Hippocampal formation (tissue), 2 donors: ENCODE measurements at places on chromosomes 3 and 15.

DNA sequence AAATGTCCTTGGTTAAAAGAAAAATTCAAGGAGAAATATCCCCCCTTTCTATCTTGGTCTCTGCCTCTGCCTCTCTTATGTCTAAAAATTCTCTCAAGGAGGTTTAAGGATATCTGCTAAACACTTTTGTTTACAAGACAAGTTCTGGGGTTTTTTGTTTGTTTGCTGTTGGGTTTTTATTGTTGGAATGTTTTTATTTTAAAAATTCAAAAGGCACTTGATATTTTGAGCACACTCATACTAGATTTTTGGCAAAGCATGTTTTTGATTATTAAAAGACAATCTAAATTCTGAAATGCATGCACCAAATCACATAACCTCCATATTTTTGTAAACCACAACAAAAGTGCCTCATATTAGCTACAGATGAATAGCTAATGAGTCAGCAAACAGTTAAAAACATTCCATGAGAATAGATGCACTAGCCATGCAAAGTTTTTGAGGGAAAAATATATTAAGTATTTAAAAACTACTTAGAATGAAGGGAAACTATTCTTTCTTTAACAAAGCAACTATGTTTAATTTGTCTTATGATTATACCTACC is 84.6 kb downstream of the ZBTB20 start:
- DNase-seq: no peak

DNA sequence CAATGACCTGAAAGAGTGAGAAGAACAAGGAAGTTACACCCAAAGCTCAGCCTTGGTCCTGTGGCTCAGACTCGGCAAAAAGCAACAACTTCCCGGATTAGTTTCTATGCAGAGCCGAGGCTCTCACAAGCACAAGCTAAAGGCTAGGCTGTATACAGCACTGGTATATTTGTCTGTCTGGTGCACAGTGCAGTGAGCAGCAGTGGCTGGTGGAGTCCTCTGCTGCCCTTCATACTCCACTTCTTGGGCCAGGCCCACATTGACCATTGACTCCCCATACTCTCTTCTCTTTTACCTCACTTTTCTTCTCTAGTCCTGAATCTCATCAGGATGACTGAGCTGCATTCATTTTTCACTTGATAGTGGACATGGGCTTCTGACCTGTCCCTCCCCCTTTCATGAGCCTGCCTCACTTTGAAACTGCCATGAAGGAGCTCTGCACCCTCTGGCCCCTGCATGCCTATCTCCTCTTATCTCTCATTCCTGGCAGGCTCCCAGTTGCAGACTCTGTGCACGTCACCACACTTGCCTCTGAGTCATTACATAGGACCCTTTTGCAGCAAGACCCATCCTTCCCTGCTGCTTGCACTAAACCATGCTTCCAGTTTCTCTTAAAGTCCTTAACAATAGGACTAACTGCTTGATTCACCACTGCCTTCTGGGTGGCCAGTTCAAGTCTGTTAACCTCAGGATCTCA is 379.3 kb downstream of the NTRK3 start:
- DNase-seq: no peak

- no peak for DNase-seq
Observed at GRCh38 chr15:38975282-38975990, 410.8 kb upstream of the RASGRP1 start.

GRCh38 chr3:11600501-11601282 is 43.0 kb downstream of the VGLL4 start:
- no peak for DNase-seq

DNA sequence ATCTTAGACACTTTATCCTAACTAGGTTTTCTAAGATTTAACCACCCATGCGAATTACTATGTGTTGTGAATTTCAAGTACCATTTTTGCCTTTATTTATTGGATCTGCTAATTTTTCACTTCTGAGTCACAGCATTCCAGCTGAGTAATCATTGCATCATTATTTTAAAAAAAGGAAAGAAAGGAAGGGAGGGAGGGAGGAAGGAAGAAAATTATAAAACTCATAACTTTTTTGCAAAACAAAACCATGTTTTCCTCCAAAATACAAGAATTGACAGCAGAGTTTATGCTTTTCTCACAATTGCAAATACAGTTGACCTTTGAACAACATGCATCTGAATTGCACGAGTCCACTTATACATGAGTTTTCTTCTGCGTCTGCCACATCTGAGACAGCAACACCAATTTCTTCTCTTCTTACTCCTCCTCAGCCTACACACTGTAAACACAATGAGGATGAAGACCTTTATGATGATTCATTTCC is 651.4 kb upstream of the NECTIN3 start:
- no peak for DNase-seq

DNA sequence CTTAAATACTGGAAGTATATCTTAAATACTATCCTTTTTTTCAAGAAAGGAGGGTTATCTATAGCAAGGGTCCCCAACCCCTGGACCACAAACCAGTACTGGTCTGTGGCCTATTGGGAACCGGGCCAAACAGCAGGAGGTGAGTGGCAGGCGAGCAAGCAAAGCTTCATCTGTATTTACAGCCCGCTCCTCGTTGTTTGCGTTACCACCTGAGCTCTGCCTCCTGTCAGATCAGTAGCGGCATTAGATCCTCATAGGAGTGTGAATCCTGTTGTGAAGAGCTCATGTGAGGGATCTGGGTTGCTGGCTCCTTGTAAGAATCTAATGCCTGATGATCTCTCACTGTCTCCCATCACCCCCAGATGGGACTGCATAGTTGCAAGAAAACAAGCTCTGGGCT is 26.1 kb downstream of the SUMF1 start:
- no peak for DNase-seq

DNA sequence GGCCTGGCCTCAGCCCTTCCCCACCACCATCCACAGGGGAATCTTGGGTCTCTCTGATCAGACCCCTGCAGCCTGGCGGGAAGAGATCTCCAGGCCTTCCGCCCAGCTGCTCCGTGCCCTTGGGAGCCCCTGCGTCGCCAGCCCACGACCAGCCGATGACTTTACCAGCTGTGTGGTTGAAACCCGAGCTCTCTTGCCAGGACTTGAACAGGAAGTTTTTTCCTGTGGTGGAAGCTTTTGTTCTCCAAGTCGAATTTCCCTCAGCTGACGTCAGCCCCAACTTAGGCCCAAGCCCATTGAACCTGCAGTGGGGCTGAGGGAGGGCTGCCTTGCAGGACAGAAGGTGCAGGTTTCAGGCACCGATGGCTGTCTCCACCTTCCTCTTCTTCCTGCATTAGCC is 51.7 kb upstream of the SMAD3 start:
- no peak for DNase-seq

GRCh38 chr15:29672923-29673809 is 149.1 kb downstream of the TJP1 start:
- no peak for DNase-seq

DNA sequence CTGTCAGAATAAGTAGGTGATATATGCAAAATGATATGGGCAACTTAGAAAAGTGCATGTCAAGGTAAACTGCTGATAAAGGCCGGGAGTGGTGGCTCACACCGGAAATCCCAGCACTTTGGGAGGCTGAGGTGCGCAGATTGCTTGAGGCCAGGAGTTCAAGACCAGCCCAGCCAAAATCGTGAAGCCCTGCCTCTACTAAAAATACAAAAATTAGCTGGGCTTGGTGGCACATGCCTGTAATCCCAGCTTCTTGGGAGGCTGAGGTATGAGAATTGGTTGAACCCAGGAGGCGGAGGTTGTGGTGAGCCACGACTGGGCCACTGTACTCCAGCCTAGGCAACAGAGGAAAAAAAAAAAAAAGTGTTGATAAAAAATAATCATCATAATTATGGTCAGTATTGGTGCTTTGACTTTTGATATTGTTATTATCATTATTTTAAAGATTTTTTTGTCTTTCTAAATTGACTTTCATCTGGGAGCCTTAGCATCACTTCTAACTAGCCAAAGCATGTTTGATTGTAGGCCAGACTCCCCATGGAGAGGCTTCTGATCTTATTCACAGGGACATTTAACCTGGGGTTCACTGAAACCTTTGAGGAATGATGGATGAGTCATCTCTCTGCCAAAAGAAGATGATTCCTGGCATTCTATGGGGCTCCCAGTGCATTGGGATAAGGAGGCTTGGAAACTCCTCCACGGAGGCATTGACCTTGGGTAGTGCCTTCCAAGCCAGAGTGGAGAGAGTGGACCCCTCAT is 5.6 kb downstream of the ZBTB38 start:
- no peak for DNase-seq

DNA sequence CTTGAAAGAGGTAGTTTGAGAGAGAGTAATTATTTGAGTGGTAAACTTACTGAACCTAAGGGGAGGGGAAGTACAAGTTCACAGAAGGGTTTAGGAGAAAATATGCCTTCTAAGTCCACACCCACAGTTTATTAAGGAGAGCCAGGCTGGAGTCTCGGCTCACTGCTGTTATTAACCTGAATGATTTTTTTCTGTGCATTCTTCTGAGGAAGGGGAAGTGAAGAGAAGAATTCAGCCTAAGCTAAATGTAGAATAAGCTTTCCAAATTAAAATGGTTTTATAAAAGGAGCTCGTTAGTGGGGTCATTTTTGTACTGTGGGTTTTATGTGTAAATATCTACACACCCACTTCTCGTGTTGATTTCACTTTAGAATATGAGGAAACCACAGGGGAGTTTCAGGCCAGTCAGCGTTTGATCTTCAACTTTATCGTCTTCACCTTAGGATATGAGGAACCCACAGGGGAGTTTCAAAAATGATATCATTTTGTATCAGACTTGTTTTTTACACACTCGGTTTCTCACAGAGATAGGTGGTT is 1.5 kb downstream of the WHAMM start:
- no peak for DNase-seq

DNA sequence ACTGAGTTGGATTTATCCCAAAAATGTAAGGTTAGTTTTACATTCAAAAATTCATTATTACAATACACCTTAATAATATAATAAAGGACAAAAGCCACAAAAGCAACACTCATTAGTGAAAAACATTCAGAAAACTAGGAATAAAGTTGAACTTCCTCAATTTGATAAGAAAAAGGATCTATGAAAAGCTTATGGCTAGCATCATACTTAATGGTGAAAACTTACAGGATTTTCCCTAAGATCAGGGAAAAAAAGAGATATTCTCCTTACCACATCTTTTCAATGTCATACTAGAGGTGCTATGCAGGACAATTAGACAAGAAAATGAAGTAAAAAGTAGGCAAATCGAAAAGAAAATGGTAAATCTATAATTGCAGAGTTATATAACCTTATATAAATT is 279.9 kb downstream of the CGGBP1 start:
- no peak for DNase-seq

DNA sequence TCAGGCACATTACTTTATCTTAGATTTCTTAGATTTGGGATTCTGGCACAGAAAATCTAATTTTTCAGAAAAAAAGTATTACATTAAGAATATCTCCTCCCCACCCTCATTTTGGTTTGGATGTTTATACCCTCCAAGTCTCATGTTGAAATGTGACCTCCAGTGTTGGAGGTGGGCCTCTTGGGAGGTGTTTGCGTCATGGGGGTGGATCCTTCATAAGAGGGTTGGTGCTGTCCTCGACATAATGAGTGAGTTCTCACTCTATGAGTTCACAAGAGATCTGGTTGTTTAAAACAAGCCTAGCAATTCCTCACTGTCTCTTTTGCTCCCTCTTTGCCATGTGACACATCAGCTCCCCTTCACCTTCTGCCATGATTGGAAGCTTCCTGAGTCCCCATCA is 45.6 kb upstream of the WWTR1 start:
- no peak for DNase-seq

GRCh38 chr3:191385101-191385500 is 54.8 kb upstream of the UTS2B start:
- DNase-seq: no peak

DNA sequence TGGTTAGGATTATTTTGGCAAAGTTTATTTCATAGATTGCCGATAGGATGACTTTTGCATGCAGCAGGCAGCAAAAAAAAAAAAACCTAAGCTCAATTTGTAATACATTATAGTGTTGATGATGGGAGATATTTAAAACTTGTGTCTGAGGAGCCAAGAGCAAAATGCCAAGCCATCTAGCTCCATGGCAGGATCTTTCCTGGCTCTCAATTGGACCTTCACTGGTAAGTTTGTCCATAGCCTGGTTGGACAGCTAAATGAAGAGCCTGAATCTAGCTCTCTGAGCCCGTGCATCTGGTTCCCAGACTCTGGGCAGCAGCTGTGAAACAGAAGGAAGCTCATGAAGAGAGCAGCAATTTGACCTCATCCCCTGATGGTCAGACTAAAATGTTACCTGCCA is 17.5 kb downstream of the STAC start:
- DNase-seq: no peak

DNA sequence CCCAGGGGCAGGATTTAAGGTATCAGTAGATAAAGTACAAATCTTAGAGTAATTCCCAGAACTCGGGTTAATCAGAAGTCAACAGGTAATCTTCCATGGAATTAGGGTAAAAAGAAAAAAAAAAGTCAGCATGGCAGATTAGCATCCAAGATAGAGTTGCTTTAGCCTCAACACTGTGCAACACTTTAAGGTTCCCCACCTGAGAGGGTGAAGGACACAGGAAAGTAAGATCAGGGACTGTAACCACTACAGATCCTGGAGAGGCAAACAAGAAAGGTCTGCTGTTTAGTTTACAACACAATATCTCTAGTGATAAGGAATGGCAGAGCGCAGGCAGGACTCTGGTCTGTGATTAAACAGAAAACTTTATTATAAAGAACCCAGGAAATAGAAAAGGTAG is 4.1 kb upstream of the PHLDB2 start:
- DNase-seq: no peak

DNA sequence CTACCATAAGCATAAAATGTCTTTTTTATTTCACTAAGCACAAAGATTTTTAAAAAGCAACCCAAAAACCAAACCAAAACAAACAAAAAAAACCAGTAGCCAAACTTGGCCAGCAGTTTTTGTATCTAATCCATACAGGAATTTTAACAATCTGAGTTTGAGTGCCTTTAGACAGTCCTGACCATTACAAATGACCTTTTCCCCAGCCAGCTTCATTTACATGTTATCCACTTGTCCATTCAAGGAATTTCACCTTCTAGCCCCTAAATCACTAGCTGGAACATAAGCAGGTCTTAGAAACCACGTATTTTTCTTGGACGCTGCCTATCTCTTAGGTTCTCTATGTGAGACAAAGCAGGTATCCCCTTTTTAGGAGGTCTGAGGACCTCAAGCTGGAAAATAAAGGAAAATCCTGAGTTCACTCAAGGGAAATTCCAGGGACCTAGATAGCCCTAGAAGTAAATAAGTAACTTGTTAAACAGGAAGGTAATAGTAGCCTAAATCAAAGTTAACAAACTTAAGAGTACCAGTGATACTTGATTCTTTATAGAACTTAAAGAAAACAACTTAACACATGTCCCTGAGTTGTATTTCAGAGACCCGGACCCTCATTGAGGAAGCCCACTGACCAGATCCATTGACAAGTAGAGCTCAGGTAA is 34.2 kb downstream of the CIP2A start:
- DNase-seq: no peak

DNA sequence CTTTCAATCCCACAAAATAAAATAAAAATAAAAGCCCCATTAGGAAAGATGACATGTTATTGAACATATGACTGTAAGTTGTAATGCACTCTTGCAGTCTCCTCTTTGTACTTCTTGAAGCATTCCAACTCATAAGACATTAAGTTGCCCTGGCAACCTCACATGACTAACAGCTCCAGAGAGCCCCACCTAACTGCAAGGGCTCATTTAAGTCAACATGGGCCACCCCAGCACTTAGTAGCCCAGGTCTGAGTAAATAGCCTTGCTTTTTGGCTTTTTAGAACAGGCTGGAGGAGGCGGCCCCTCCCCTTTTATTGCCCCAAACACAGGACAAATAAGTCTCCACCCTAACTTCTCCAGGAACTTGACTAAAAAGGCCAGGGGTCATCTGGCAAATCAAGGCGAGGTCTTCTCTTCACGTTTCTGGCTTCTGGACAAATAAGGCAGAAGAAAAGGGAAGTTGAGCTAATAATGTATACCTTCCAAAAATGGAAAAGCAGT is 135.1 kb downstream of the TMCO5A start:
- no peak for DNase-seq
